ENCODE measurements at places on chromosomes 1 and 21. TPM values are rescaled to one million over a fixed set of nuclear protein-coding genes. Genes with fewer than 3 reads are reported as not detected.

- DNase-seq = no peak
Measured at GRCh38 chr1:165425621-165426020, 19.3 kb downstream of the RXRG start.

DNA sequence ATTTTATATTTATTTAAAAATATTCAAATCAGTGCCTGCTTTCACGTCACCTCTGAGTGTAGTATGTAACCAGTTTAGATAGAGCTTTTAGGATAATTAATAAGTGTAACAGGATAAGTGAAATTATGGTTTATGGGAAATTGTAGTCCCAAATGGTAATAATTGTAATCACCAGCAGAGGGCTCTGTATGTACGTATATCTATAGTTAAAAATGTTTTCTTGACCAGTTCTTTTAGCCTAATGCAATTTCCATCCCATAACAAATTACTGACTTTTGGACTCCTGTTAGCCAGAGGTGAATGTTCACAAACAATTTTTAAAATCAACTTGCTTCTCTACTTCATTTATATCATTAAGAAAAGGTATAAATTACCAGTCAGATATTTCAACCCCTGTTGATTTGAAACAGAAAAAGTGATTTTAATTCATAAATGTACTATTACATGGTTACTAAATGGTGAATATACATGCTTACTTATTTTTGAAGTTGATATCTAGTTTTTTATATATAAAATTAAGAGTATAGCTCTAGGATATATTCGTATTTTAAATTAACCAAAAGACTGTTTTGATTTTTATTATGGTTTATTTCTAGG lies 25.3 kb downstream of the SLC30A7 start:
- DNase-seq = no peak

- DNase-seq = no peak
Measured at GRCh38 chr1:36425791-36426190, 24.5 kb downstream of the OSCP1 start.

DNA sequence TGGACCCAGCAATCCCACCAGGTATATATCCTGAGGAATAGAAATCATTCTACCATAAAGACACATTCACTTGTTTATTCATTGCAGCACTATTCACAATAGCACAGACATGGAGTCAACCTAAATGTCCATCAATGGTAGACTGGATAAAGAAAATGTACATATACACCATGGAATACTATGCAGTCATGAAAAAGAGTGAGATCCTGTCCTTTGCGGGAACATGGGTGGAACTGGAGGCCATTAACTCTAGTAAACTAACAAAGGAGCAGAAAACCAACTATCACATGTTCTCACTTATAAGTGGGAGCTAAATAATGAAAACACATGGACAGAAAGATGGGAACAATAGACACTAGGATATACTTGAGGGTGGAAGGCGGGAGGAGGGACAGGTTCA lies 36.1 kb upstream of the PRKACB start:
- DNase-seq = no peak

The OR2T35 gene
- not detected for total RNA-seq

DNA sequence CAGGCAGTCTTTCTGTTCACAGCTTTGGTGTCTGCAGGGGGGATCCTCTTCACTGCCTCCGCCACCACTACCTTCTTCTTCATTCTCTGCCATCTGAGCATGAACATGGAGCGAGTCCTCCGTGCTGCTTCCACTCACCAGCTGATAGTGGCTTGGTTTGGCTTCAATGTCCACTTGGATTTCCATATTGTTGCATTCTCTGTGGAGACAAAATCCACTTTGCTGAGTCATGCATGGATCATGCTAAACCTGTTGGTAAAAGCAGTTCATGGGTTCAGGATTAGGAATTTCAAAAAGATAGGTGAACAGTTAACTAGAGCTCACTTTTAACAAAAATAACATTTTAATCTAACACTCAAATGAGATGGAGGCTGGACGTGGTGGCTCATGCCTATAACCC lies 27.5 kb downstream of the RNF19B start:
- no peak for DNase-seq

DNA sequence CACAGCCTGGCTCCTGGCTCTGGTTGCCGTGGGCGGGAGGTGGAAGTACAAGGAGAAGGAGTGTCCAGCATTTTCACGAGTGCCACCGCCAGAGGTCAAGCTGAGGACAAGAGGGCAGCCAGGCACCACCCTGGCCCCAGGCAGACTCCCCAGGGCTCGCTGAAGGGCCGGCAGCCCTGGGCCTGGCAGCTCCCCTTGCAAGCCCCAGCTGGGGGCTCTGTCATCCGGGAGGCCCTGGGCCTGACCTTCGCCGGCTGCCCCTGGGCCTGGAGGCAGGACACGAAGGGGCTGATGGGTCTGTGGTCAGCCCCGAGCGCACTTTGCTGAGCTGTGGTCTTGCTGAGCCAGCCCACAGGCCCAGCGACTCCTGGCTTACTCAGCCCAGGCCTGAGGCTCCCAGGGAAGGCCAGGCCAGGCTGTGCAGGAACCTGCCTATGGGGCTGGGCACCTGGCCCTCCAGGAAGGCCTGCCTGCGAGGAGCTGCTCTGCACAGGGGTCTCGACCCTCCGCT lies 74.8 kb downstream of the MORN1 start:
- no peak for DNase-seq

The CDCA8 gene
- total RNA-seq = 0.82 TPM

- no peak for DNase-seq
Measured at GRCh38 chr1:186144505-186144904, 230.5 kb downstream of the TPR start.

DNA sequence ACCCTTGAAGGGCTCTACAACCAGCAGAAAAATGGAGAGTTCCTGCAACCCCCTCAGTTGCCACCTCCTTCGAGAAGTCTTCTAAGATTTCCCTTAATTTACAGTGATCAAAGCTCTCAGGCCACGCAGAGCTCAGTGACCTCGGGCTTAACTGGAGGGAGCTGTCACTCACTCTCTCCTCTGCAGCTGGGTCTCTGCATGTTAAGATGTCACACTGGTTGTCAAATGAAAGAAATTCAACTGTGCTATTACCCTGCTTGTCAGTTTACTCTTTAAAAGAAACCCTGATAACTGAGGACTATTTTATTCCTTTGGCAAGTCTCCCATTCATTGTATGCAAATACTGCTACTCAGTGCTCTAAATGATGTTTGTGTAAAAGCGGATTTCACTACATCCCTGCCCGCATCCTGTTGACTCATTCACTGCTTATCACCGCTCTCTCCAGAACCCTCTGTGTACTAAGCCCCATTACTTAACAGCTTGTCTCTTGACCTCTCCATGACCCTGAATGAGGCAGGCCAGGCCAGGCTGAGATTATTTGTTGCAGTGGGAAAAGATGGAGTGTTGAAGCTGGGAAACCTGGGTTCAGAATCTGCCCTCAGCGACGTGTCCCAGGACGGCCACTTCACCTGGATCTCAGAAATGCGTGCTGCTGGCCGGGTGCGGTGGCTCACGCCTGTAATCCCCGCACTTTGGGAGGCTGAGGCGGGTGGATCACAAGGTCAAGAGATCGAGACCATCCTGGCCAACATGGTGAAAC lies 13.7 kb downstream of the DHRS3 start:
- DNase-seq = no peak

- DNase-seq = no peak
Measured at GRCh38 chr1:2937805-2938204, 83.5 kb upstream of the ACTRT2 start.

The PDPN gene
- 11.4 TPM for total RNA-seq

DNA sequence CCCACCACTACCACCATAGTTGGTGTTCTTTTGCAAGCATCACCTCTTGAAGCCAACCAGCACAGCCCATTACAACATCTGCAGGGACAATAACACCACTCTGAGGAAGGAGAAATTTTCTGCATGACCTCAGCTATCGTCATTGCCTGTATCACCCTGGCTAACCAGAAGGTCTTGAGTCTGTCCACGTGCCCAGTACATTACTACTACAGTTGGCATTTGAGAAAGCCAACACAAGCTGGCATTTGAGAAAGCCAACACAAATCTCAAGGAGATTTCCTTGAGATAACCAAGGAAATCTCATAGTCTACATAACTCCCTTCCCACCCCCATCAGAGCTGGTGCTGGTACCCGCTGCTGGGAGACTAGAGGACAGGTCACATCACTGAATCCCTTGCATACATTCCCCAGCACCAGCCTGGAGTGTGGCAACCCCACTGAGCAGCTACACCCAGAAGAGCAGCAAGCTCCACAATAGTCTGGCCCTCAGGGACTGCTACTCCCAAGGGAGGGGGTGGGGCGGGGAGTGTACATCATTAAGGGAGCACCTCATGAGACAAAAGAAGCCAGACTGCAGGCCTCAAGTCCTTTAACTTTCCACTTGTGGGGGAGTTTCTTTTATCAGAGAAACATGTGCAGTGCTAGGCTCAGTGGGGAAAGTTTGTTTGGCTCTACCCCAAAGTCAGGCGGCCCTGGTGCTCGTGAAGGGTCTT lies 46.0 kb upstream of the GUCA2A start:
- DNase-seq = no peak

DNA sequence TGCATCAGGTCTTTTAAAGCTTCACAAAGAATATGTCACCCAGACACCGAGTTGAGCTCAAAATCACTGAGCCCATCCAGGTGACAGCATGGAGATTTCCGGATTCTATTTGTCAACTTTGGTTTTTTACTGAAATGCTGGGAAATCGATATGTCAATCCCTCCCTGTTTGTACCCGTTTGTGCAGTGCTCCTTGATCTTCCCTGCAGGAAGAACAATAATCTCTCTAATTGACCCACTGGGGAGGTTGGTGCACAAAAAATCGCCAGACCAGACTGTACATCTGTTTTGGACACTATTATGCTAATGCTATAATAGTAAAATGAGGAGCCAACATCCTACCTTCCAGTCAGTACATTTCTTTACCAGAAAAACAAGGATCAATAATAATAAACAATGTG lies 1.8 kb downstream of the BARHL2 start:
- no peak for DNase-seq

The PLA2G2D gene
- total RNA-seq = not detected

- no peak for DNase-seq
Measured at GRCh38 chr21:45448810-45449657, 44.1 kb downstream of the COL18A1 start.

Data from dorsolateral prefrontal cortex (tissue), 122 donors.